Liver (tissue), 10 donors: ENCODE measurements at places on chromosomes 6 and 20.

DNA sequence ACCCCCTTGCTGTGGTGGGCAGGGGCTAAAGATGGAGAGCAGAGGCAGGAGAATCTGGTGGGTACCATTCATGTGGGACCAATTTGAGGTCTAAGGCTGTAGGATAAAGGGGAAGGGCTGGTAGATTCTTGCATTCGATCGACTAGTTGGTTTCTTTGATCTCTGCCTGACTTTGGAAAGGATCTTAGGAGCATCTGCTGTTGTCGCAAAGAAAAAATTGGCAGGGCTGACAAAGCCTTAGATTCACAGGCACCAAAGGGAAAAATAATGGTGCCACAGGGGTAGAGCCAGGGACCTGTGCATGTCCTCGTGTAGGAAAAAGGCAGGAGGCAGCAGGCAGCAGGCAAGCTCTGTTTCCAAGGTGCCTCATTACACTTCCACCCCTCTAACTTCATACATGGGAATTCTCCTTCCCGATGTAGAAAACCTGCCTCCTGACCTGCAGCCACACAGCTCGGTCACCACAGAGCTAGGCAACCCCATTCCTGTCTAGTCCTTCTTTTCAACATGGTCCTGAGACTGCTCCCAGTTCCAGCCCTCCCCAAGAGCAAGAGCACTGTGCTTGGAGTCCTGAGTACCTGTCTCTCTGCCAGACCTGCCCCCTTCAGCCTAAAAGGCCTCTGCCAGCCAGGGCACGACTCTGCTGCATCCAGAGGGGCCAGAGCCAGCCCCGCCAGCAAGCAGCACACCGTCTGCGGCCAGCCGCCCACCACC lies 71.9 kb downstream of the FGD2 start:
- no peak for DNase-seq

DNA sequence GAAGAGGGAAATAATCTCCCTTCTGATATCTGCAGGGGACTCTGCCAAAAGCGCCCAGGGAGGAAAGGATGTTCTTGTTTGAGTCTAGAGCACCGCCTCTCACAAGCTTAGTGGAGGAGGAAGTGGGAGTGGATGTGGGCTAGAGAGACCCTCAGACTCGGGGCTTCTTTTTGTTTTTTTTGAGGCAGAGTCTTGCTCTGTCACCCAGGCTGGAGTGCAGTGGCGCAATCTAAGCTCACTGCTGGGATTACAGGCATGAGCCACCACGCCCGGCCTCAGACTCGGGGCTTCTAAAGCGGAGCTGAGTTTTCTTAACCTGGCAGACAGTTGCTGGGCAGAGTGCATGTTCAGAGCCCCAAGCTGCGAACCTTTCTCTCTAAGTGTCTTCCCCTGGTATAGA lies 310.8 kb downstream of the BMP7 start:
- DNase-seq = no peak

- DNase-seq = no peak
Observed at GRCh38 chr6:81875782-81876293, 123.4 kb upstream of the TENT5A start.

DNA sequence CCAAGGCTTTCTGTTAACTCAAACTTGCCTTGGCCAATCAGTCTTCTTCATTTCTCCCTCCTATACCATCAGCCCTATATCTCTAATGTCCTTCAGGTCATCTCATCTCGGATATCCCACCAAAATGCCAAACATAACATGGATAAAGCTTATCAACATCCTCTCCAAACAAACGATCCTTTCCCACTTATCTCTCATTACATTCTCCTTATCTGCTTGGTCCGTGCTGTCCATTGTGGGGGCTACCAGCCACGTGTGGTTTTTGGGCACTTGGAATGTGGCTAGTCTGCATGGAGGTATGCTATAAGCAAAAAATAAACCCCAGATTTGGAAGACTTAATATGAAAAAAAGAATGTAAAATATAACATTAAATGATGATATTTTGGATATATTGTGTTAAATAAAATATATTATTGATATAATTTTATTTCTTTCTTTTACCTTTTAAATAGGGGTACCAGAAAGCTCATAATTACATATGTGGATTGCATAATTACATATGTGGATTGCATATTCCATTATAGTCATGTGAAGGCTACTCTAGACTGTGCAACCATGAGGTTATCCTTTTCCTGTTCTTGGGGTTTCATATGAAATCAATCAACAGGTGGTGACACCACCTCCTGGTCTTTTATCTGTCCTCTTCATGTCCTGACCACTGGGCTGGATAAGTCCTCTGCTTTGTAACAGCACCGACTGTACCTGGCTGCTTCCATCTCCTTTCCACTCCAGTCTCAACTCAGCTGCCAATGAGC lies 123.0 kb downstream of the CD83 start:
- no peak for DNase-seq

DNA sequence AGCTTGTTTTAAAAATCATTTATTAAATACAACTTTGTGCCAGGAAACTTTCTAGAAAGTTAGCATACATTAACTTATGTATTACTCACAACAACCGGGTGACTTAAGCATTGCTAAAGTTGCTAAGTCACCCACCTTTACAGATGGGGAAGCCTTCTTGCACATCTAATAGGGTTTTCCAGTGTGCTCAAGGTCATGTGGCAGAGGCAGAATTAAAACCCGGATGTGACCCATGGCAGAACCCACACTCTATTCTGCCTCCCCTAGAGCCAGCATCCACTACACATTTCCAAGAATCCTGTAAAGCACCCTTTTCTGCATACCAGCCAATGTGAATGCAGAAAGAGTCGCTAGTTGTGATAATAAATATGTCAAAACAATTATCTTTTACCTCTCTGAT lies 13.4 kb downstream of the LINC00237 start:
- no peak for DNase-seq

GRCh38 chr6:74319292-74319691 lies 623.3 kb downstream of the CD109 start:
- no peak for DNase-seq

DNA sequence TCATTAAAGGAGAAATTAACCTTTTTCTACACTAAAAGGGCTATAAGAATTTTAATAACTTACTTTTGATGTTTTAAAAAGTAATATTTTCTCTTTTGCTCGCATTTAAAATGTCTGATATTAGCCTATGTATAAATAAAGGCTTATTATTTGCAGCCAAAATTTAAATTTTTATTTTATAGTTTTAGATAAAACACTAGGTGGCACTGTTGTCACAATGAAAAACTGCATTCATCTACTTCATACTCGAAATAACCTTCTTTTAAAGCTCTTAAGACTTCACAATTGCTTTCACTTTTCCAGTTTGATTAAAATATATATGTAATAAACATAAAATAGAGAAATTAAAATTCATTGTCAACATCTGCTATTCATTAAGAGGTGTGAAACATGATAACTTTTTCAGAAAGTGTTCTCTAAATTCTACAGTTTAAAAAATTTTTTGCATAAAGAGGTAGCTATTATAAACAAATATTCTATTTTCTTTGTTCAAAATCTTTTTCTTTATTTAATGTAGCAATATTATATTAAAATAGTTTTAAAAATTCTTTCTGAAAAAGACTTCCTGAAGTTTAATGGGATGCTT lies 78.8 kb upstream of the DEFB112 start:
- DNase-seq = no peak

- peak; percentile 77 for DNase-seq
Observed at GRCh38 chr6:42104095-42104803, 38.2 kb downstream of the C6orf132 start.

DNA sequence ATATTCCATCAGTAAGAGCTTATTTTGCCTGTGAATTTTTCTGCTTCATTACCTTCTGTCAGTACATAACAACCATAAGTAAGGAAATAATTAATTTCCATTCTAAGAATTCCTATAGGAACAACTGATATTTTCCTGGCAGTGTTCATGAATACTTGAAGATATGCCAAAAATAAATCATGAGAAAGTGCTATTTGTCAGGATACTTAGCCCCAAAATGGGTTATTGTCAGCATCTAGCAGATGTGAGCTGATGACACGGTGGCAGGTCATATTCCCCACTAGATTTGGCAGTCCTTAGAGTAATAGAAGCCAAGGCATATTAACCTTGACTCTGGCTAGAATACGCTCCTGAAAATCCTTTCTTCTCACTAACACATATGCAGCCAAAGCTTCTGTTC lies 43.2 kb upstream of the CRISP1 start:
- DNase-seq = no peak

DNA sequence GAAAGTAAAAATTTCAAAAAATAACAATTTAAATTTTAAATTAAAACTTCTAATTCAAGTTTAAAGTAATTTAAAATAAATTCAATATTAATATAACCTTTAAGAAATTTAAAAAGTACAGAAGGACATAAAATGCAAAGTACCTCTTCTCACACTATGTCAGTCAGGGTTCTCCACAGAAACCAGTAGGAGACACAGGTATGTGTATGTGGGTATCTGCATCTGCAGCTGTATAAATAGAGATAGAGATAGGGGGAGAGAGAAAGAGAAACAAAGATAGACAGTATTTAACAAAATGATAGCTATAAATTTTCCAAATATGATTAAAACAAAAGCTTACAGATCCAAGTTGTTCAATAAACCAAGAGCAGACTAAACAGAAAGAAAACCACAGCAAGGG lies 190.8 kb downstream of the ERMARD start:
- DNase-seq = no peak

DNA sequence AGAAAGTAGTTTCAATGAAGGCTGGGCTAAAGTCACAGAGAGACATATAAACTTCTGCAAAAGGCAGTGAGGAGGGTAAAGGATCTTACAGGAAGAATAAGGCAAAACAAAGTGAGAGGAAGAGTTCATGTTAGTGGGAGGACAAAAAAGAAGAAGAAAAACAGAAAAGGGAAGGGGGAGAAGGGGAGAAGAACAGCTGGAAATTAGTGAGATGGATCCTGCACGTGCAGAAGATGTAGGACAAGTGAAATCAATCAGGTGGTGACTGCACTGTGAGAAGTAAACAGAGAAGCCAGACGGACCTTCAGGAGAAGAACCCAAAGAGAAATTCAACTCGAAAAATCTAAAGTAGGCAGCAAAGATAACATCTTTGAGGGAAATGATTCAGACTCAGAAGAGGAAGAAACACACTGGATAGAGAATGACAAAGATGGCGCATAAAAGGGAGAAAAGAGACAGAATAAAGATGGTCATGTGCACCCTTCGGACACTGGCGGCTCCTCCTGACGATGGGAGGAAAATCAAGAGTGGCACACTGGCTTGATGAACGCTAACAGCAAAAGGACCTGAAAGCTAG lies 105.9 kb downstream of the MYB start:
- no peak for DNase-seq

- DNase-seq = no peak
Observed at GRCh38 chr6:144845186-144845585, 560.1 kb downstream of the UTRN start.

DNA sequence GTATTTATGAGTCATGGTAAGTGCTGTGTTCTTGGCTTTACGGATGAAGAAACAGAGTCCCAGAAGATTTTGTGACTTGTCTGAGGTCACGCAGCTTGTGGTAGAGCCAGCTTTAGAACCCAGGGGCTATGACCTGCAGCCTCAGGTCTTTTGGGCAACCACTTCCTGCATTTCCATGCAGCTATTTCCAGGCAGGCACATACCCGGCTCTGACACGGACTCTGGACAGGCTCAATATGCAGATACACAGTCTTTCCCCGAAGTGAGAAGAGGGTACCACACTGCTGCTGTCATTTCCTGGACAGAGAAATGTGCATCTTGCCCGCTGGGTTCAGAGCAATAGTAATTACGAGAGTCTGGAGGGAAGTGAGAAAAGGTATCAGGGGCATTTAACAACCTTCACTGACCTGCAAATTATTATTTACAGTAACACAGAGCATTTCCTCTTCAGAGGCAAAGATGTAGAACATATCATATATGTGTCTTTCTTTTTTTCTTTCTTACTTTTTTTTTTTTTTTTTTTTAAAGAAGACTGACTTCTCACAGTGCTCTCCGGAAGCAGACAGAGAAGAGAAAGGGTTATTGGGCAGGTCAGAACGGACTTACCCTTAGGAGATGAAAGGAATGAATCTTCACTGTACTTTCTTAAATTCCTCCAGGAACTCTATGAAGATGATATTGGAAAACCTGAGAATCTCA lies 185.1 kb downstream of the CLIC5 start:
- no peak for DNase-seq

DNA sequence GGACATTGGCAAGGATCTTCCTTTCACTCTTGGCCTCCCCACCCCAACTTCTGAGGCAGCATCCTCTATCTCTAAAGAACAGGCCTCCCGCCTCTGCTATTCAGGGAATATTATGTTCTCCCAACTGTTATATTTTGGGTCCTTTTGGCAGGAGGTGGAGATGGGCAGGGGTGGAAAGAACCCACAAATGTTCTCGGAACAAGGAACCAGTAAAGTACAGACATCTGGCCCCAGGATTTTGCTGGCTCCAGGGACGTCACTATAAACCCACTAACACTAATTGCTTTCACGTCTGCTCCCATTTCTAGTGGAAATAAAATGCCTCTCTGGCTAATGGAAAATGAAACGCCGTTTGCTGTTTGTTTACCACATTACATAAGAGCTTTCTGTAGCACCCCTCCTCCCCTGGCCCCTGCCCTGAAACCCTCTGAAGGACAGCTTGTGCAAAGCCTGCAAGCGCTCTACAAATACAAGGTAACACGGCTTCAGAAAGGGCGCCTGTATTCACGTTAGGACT lies 77.7 kb upstream of the TBC1D7 start:
- DNase-seq = peak; percentile 45

GRCh38 chr6:79821859-79822258 lies 125.5 kb downstream of the ELOVL4 start:
- no peak for DNase-seq

- DNase-seq = no peak
Observed at GRCh38 chr6:23245572-23245971, 676.2 kb downstream of the HDGFL1 start.

DNA sequence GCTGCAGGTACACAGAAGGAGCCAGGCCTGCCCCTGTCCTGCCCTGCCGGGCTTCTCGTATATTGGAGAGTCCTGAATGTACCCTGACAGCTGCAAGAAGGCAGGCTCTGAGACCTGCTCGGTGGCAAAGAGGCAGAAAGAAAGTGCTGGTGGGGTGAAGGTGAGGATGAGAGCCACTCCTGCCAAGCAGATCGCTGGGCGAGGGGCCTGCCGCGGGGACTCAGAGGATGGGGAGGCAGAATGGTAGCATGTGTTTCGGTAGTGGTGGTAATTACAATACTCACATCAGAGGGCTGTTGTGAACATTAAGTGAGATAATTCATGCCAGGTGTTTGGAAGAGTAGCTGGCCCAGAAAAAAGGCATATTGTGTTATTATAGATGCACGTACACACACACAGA lies 56.6 kb upstream of the SLC22A23 start:
- DNase-seq = no peak

DNA sequence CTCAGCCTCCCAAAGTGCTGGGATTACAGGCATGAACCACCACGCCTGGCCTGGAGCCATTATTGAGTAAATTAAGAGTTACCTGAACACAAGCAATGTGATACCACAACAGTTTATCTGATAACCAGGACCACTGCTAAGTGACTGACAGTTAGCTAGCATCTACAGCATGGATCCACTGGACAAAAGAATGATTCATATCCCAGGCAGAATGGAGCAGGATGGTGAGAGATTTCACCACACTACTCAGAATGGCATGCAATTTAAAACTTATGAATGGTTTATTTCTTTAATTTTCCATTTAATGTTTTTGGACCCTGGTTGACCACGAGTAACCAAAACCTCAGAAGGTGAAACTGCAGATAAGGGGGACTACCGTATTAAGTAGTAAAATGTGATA lies 48.6 kb downstream of the RALGAPA2 start:
- no peak for DNase-seq
